ENCODE measurements at places on chromosomes 7 and 10.

DNA sequence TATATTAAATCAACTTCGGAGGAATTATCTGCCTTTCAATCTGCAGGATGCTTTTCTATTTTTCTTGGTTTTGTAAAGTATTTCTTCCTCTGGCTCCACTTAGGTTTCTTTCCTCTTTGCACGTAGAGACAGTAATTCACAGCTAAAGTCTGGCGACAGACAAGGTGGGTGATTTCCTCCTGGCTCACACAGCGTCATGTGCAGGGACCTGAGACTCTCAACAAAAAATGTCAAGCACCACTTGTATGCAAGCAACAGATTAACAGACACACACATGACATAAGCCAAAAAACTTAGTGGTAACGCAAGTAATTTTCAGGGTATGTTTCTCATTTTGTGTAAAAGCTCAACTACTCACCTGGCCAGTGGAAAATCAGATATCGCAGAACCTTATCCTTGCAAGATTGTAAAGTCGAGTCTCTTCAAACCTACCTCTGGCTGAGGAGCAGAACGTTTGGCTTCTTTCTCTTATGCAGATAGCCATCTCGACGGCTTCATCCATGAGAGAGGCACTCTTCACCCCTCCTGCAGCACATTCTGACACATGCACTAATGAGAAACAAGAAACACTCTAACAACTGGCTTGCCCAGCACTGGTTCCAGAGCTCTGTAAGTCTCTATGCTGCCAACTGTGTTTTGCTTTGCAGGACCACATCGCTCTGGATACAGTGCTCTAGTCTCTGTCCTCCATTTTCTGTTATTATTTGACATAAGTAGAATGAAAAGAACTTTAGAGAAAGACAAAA is 188.0 kb downstream of the CDCA7L start:
- no peak for DNase-seq

- DNase-seq, result no peak
Measured at GRCh38 chr10:5281356-5281755, 83.4 kb upstream of the UCN3 start.

DNA sequence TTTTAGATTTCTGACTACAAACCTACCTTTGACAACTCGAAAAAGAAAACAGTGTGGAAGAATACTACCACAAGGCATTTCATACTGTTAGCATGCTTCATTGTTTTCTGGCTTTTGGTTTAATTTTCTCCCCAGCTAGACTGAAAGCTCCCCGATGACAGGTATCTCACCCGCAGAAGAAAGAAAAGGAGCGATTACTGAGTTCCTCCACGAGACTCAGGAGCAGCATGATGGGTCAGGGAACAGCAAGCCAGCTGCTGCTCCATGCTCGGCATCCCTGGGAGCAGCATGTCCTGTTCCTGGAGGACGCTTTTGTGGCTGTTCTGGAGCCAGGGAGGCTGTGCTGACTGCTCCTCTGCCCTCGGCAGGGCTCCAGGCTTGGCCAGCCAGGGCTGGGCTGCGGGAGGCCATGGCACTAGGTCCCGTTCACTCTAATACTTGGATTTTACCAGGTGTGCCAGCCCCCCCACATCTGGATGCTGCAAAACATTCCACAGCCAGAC is 133.4 kb downstream of the PRKAG2 start:
- DNase-seq, result no peak

DNA sequence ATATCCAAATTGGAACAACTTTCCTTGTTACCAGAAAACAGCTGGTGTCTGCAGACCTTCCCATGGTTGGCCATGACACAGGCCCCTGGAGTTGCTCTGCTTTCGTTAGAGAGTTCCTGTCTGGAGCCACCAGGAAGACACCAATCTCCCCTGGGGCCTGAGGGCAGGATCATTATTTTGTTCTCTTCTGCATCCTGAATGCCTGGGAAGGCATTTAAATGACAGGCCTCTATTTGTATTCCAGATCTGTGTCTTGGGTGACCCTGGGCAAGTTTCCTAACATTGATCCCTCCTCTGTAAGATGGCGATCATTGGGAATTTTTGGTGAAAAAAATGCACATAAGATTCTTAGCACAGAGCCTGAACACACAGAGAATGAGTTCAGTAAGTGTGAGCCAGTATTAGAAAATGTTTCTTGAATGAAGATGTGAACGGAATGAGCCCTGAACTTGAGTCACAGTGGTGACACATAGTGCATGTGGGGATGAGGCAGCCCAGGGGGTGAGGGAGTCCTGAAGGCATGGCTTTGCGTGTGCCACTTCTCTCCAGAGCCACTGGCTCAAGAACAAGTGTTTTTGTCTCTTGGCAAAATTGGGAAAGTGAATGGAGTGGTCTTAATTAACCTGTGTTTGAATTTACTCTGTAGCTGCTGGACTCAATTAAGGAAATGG is 28.4 kb downstream of the BMPER start:
- DNase-seq, result no peak

DNA sequence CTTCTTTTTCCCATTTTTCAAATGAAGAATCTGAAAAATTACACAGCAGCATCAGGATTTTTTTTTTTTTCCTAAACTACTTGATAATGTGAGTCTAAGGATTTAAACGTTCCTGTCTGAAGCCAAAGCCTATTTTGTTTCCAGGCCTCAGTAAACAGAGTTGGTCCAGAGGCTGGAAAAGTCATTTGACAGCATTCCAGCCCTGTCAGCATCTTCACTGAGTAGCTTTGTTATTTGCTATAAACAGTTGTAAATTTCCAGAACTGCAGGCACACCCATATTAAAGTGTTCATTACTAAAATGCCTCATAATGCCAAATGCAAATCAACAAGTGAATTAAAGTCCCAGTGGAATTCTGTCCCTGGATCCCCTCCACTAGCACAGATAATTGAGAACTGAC is 35.5 kb upstream of the KMT2E start:
- DNase-seq, result no peak

DNA sequence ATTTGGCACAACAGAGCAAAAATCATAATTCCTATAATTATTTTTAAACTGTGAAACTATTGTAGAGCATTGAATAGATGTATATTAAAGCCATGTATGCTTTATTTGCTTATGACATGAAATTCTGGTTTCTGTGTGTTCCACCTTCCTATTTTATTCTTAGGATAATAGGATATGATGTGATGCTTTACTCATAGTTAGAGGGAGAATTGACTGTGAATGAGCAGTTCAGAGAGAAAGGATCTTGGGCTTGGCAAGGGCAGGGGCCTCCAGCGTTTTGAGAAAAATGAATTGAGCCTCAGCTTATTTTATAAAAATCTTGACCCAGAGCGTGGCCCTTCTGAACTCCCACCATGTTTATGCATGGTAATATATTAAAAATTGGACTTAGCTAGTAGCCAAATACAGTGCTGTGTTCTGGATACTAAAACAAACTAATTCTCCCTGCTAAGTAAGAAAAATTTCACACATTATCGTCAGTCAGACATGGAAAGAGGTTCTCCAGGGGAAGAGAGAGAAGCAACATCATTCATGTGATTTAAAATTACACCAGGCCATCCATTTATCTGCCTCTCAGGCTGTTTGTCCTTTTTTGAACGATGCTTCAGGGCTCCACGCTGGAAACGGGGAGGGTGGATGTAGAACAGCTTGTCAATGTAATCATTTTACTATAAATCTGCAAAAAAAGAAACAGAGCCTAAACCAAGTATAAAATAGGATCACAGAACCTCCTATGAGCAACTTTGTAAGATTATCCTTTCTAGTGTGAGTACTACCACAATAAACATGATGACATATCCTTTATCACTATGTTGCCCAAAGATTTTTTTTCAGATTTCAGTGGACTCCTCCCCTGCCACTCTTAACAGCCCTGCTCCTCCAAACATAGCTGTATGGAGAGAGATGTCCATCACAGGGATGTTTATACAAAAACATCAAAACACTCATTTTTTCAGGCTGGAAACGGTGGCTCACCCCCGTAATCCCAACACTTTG is 258.1 kb upstream of the C7orf33 start:
- no peak for DNase-seq

DNA sequence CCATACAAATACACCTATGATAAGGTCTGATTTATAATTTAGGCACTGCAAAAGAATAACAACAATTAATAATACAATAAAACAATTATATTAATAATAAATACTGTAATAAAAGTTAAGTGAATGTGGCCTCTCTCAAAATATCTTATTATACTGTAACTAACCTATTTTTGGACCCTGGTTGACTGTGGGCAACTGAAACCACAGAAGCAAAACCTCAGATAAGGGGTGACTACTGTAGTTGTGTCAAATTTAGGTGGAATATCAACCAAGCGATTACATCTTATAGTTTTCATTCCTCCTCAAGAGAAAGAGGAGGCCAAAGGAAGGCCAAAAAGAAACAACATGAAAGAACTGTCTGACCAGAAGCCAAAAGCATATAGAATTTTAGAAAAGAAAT is 103.9 kb downstream of the SKAP2 start:
- DNase-seq, result no peak

Data from NCI-H1105 treated with DMSO at 0.1 percent for 48 hours (cell line).